ENCODE measurements at places on chromosomes 7 and 10.

DNA sequence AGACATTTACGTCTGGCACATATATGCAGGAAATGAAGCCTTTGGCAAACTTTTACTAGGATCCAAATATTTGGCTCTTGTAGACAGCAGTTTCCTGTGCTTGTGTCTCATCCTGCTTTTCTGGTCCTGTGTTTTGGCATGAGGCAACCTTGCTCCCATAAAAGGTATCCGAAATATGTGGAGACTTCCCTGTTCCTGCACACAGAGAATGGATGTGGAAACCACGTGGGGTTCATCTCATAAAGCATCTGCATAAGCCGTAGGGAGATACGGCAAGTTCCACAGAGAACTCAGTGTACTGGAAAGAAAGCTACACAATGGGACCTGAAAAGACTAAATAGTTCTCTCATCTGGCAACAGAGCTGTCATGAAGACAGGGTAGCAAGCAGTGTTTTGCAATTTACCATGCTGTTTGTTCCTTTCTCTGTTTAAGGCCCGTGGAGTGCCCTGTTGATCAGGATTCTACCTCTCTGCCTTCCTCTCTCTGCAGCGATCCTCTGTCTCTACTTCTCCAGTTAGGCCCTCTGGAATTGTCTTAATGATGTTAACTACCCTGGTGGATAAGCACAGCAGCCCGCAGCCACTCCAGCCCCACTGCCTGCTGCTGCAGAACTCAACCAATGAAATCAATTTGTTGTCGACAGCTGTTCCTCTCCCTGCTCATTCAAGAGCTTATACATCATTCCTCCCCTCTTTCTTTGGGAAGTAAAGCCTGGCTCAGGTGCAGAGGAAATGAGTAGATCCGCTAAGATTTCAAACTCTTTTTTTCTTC is 293.6 kb downstream of the CSTF2T start:
- DNase-seq: no peak

DNA sequence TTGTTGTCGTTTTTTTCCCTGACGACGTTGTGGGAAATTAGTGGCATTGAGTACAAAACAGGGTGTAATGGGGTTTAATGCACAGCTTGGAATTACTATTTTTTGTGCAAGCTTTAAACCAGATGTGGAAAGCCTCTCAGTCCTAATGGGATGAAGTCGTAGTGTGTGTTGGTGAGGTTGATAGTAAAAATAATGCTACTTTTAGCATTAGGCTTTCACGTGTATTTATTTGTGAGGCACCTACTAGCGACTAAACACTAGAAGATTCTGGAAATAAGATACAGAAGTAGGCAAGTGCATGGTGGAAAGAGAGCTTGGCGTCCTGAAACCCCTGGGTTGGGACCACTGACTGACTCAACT is 588 bp upstream of the ORC5 start:
- no peak for DNase-seq

GRCh38 chr10:18229826-18230225 is 89.6 kb downstream of the CACNB2 start:
- no peak for DNase-seq

DNA sequence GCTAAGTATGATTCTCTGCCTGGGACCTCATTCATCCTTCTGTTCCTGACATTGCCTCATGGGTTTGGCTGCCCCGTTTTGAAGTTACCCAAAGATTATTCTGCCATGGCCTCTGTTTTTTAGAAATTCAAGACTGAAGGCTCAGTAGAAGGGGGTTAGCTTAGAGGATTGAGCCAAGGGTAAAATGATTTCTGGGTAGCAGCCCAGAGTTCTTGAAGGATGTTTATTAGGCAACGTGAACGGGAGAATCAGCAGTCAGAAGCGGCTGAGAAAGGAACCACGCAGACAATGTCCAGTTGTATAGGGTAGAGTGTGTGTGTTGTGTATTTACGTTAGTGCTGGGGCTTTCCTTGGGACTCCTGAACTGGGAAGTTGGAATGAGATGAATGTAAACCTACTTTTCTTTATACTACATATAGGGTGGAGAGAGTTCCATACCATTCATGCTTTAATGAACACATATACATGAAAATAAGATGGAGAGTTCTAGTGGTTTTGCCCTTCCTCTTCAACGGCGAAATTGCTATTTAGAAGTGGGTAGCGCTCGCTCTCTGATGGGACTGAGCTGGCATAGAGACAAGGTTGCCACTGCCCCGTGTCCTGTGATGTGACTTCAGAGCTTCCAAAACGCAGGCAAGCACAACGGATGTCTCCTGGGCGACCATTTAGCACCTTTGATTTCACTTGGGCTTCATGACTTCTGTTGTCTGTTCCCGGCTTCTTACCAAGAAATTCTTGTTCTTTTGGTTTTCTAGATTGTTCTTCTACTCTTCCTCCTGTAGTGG is 35.0 kb upstream of the IL15RA start:
- no peak for DNase-seq

DNA sequence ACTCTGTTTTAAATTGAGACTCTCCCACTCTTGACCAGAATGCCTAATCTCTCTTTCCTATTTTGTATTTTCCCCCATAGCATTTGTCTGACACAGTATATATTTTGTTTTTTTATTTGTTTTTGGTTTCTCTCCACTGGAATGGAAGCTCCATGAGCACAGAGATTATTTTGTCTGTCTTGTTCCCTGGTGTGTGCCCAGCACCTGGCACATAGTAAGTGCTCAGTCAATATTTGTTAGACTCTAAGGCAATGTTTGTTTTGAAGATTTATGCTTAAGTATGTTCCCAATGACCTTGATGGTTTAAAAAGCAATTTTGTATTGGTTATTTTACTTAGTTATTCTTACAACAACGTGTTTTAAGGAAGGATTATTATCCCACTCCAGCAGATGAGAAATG is 201.8 kb downstream of the DYNC1I1 start:
- no peak for DNase-seq

DNA sequence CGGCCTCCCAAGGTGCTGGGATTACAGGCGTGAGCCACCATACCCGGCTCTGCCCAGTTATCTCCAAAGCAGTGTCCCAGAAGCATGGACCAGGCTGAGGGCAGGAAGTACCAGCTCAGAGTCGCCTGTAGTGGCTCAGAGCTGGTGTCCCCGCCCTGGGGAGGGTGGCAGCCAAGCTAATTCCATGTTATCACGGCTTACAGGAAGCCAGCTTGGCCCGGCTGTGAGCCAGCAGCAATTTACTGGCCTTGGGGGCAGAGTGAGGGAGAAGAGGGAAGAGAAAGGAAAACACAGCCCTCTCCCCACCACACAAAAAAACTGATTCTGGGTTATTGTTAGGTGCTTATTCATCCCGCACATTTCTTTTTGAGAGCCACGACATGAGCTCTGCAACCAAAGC is 88.1 kb downstream of the HIP1 start:
- no peak for DNase-seq

- DNase-seq: no peak
These were observed 1.2 kb upstream of the LSM8 start for GRCh38 chr7:118182593-118183427.

DNA sequence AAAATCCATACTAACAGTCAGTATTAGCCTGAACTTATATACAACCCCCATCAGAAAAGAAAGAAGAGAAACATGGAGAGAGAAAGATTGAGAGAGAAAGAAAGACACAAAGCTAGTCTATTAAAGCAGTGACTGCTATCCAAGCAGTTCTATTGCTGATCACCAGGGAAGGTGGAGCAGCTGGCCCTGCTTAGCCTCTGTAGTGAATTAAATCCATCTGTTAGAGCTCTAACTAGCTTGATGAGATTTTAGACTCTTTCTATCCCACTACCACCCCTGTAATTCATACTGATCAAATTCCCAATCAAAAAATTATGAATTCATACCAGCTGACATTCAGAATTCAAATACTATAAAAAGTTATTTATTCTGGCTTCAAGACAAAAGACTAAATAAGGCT is 486.0 kb upstream of the LRRN3 start:
- no peak for DNase-seq

DNA sequence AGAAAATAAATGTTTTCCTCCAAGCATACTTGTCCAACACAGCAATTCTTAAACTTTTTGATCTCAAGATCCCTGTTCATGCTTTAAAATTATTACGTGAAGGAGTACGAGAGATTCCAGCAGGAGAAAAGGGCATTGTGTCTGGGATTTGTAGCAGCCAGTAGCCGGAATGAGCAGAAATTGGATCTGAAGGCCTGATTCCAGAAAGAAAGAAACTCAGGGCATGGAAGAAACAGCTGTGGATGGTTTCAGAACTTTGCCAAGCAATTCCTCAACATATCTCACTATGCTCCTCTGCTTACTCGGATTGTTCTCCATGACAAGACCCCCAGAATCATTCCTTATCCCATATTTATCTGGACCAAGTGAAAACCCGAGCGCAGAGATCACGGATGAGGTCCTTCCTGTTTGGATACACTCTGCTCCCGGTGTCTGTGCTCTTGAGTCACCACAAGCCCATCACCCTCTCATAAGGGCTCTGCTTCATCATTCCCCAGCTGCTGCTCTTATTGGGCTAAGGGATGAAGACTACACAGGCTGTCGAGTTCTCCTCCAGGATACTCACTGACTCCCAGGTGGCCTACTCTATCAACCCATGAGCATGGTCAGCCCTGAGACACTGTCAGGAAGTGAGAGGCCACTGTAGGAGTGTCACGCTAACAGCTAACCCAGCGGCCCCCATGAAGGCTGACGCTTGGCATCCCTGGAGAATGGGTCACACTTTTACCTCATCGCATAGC is 121.0 kb upstream of the LANCL2 start:
- no peak for DNase-seq

GRCh38 chr10:124802313-124802675 is 675 bp downstream of the ABRAXAS2 start:
- no peak for DNase-seq

DNA sequence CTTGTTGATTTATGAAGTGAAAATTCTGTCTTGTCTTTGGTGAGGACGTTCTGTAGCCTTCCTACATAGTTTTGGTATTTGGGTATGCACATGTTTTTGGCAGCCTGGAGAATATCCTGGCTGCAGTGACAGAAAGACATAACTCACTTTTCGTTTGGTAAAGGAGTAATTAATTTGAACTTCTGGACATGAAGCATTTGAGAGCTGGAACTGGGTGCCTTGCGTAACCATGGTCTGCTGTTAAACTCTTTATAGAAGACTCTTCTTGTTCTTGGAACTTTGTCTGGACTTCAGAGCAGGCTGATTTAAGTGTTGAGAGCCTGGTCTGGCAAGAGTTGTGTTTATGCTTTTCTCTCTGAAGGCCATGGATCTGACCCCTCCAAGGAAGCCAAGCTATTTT is 231.3 kb downstream of the LRMDA start:
- DNase-seq: no peak
